Activated T-helper 1 cell treated with anti-CD3 and anti-CD28 coated beads, Interleukin-12 subunit alpha, Interleukin-12 subunit beta, Interleukin-2, Interleukin-4 antibody, amounts not matched to agents 30 ng/mL and 10 ng/mL and 1 ng/mL, durations not matched to agents 14 hours and 24 hours and 36 hours (primary cell): ENCODE measurements at places on chromosomes 12 and 14. TPM values are rescaled to one million over a fixed set of nuclear protein-coding genes. Genes with fewer than 3 reads are reported as not detected.

The SIX6 gene
- not detected in 2 replicates for total RNA-seq

The CHMP4A gene
- 86.5 and 95.8 TPM in 2 replicates for total RNA-seq

The OR11H7 gene
- not detected in 2 replicates for total RNA-seq

The CDKN3 gene
- total RNA-seq = 36.5 and 39.2 TPM in 2 replicates

The RNF212B gene
- not detected in 2 replicates for total RNA-seq

The TAS2R7 gene
- not detected in 2 replicates for total RNA-seq

The DCN gene
- not detected in 2 replicates for total RNA-seq

The LYZ gene
- not detected in 2 replicates for total RNA-seq

The TGFB3 gene
- total RNA-seq = 2.2 and 3.0 TPM in 2 replicates

The WNT1 gene
- 0.21 and 0.24 TPM in 2 replicates for total RNA-seq

The ASB2 gene
- total RNA-seq = 21.1 and 23.4 TPM in 2 replicates

The RABGGTA gene
- total RNA-seq = 52.2 and 54.4 TPM in 2 replicates

The C14orf132 gene
- total RNA-seq = 0.20 and 0.21 TPM in 2 replicates

The CABP1 gene
- not detected in 2 replicates for total RNA-seq

The ACSM4 gene
- not detected in 2 replicates for total RNA-seq

- no peak for DNase-seq
Observed at GRCh38 chr12:31600750-31601149, 9.8 kb upstream of the DENND5B start.

DNA sequence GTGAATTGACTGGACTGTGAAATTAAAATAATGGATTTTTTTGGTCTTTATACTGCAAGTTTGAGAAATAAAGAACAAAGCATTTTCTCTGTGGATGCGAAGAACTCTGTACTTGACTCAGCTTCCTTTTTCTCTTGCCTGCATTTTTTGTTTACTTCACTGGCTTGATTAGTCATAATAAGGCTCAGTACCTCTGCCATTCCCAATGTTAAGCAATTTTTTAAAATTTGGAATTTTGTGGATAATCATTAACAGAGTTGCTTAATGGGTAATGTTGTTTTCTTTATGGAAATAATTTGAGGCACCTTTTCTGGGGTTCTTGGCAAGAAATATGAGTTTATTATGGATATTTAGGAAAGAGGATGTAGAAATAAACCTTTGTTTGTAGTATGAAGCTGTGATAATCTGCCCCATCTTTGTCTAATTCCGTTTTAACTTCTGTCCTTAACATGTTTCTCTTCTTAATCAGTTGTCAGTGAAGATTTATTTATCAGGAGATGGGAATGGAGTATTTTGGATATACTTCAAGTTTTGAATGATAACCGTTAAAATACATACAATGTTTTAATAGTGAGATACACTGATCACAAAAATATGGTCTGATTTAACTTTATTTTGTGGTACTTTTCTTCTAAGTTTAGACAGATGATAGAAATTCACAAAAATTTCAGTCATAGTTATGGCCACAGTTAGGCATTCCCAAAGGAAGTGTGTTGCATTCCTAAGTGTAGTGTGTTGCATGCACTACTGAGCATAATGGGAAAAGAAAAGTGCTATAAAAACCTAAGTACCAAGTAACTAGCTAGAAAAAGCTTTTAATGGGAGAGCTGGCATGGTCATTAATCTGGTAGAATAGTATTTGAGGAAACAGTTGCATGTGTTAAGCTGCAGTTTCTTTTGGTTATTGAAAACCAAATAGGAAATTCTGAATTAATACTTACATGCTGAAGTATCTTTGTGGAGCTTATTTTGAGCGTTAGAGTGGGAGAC, 27.7 kb downstream of the WNK1 start:
- no peak for DNase-seq

DNA sequence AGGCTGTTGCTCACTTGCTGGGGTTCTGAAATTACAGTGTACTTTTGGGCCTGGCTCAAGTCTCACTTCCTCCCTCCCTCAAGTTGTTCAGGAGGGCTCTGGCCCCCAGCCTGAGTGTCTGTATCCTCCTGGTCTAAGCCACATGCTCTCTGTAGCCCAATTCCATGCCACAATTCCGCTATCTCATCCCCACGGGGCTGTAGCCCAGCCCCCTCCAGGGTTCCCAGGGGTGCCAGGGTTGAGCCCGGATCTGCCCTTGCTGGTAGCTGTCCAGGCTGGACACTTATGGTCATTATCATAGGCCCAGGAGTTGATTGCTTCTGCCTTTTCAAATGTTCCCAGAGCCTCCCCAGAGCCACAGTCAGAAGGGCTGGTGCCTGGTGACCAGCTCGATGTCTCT, 65.3 kb downstream of the PRIMA1 start:
- no peak for DNase-seq

- DNase-seq = no peak
Observed at GRCh38 chr12:7012024-7012607, 6.2 kb downstream of the LPCAT3 start.

DNA sequence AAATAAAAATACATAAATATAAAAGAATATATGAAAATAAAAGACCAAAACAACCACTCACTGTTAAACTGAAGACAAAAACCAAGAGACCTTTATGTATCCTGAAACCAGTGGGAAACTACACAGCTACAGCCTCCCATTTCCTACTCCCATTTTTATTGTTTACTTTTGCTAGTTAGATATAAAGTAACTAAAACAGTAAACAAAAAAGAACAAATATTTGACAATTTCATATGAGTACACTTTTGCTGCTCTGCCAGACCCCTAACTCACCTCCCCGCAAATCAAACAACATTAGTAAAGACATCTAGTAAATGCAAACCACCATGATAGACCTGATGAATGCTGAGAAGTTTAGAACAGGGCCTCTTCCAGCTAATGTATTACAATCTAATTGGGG, 97.1 kb downstream of the BCL2L14 start:
- DNase-seq = no peak

DNA sequence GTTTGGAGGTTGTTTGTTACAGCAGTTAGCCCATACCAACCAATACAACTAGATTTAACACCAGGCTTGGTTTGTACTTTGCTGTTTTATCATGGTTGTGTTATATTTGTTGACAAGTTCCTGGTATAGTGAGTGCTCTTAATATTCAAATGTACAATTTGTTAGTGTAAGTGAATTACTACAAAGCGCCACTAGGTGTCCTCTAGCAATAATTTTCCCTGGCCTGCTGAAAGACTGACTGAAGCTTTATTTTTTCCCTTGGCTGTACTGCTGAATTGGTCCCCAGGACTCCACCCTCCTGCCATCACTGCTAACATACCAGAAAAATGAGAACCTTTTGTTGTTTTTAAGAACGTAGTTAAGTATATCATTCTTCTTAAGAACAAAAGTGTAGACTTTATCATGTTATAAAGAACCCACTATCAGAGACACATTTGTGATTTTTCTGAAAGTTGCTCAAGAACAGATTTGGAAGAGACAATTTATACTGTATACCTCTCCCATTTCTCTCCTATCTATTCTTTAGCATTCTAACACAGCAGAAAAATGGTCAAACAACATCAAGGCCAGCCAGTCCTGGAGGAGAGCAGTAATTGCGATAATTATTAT, 75.3 kb upstream of the FAR2 start:
- no peak for DNase-seq

DNA sequence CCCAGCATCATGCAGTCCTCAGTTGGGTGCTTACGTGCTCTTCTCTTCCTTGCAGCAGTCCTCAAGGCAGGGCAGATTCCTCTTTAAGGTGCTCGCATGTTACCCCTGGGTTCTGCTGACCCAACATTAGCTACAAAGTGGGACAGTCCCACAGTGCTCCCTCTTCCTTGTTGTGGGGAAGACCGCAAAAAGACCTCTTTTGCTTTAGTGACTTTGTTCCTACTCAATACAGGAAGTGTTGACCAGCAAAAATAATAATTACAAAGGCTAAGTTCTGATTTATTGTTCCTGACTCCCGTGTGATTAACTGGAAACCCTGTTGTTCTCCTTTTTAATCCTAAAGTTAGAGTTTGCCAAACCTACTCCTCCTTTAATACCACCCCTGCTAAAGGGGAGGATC, 13.7 kb downstream of the PIGH start:
- no peak for DNase-seq

DNA sequence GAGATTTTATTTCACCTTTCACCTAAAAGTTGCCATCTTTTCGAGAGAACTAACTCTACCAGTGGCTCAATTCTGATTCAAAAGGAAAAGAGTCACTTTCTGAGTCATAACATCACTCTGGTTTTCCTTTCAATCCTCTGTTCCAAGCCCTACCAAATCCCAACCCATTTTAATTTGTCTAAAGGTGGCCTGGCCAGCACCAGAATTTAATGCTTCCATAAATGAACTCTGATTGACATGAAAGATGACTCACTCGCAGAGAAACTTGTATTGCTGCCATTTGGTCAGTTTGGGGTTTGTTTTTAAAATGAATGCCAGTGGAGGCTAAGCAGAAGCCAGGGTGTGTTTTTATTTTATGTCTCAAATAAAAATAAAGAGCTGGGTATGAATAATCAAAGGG, 117.4 kb upstream of the SOX5 start:
- no peak for DNase-seq

DNA sequence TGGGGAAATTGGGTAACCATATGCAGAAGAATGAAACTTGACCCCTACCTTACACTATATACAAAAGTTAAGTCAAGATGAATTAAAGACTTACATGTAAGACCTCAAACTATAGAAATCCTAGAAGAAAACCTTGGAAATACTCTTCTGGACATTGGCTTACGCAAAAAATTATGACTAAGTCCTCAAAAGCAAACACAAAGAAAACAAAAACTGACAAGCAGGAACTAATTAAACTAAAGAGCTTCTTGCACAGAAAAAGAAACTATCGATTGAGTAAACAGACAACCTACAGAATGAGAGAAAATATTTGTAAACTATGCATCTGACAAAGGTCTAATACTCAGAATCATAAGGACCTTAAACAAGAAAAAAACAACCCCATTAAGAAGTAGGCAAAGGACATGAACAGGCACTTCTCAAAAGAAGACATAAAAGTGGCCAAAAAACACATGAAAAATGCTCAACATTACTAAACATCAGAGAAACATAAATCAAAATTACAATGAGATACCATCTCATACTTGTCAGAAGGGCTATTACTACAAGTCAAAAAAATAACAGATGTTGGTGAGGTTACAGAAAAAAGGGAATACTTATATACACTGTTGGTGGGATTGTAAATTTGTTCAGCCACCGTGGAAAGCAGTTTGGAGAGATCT, 37.0 kb upstream of the CFAP54 start:
- DNase-seq = no peak

DNA sequence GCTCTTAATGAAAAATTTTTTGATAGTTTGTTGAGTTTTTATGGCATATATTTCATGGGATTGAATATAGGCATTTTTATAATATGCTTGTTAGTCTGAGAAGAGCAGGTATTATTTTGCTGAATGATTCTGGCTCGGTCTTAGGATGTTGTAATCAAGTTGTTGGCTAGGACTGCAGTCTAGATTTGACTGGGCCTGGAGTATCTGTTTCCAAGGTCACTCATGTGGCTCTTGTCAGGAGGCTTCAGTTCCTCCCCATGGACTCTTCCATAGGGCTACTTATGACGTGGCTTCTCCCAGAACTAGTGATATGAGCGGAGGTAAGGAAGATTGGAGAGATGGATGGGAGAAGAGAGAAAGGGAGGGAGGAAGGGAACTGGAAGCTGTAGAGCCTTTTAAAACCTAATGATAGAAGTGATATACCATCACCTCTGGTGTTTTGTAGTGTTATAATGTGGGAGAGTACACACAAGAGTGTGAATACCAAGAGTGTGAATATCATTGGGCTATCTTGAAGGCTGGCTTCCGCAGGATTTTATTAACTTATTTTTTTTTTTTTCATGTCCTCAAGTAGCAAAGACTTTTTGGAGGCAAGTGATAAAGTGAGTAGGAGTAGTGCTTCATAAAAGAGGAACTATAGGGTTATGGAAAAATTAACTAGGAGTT, 4.4 kb downstream of the MNAT1 start:
- DNase-seq = no peak

DNA sequence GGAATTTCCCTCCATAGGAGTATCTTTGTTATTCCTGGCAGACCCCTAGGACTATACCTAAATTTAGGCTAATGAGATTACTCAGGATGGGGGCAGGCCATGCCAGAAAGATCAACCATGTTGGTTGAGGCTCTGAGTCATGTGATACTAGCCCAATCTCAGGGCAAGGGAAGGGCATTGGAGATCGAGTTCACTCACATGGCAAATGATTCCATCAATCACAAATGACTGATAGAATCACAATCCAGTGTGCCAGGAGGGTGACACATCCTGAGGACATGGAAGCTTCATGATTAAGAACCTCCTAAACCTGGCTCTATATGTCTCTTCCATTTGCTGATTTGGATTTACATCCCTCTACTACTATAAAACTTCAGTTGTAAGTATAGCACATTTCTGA, 182.3 kb downstream of the NTF3 start:
- no peak for DNase-seq

- no peak for DNase-seq
Observed at GRCh38 chr14:77314043-77314442, 6.6 kb downstream of the POMT2 start.

- no peak for DNase-seq
Observed at GRCh38 chr14:101072945-101073597, 169.5 kb upstream of the RTL1 start.

DNA sequence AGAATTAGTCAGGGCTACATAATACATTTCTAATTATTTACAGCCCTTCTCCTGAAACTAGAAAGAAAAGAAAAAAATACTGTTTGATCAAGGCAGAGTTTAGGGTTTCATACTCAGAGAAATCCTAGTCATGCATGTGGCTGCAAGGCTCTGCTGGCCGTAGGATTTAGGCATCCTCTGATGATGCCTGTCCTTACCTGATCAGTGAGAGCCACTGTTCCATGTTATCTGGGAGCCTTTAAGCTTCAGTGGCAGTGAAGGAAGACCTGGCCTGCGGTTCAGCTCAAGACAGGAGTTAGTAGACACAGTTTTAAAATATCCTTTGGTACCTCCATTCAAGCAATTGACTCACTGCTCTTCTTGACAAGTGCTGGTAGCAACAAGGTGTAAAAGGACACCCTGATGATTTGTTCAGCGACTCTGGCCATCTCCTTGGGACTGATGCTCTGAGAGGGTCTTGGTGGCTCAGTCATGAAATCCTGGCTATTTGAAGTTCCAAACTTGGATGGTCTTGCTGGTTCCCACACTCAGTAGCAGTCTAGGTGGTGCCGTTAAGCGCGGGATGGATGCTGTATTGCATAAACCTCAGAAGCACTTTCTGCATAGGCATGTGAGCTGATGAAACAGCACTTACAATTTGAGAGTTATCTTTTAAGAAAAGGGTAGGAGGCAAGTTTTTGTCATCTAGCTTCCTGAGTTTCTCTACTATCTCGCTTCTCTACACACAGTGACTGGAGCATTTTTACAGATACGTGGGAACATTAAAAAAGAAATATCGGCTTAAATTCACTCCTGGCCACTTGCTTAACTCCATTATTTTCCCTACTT, 162.0 kb downstream of the SAMD4A start:
- no peak for DNase-seq

DNA sequence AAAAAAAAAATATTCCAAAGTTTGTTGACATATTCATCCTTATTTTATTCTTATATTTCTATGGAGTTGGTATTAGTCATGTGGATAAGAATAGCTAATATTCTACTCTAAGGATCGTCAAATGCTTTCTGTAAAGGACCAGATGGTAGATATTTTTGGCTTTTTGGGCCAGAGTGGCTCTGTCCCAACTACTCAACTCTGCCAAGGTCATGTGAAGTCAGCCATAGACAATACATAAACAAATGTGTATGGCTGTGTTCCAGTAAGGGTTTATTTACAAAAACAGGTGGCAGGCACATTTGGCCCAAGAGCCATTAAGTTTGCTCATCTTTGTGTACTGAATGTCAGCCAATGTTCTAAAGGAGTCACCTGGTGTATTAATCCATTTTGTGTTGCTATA, 131.8 kb downstream of the TBX5 start:
- DNase-seq = no peak

GRCh38 chr14:35949920-35950513, 123.9 kb downstream of the BRMS1L start:
- no peak for DNase-seq
